ENCODE measurements at places on chromosomes 7 and 10. TPM values are rescaled to one million over a fixed set of nuclear protein-coding genes. Genes with fewer than 3 reads are reported as not detected.
A peak's percentile ranks its signal among the peaks of the same experiment; 100 is the strongest.

CTNNA3 gene
- total RNA-seq = not detected

MKI67 gene
- 272 TPM for total RNA-seq

C10orf67 gene
- not detected for total RNA-seq

TRIM50 gene
- total RNA-seq = not detected

EIF5AL1 gene
- total RNA-seq = 1.2 TPM

ING3 gene
- total RNA-seq = 22.2 TPM

ANXA8L1 gene
- 1.2 TPM for total RNA-seq

BMPER gene
- not detected for total RNA-seq

AASS gene
- 0.81 TPM for total RNA-seq

IFIT1B gene
- 0.15 TPM for total RNA-seq

C10orf62 gene
- not detected for total RNA-seq

NRBF2 gene
- 26.8 TPM for total RNA-seq

GRCh38 chr7:129947049-129947448 lies 5.7 kb downstream of the UBE2H start:
- DNase-seq = no peak
- peaks cover 22% of the 10 kb centered on the region for H3K36me3 ChIP-seq
- H3K27me3 ChIP-seq = no peaks in the 10 kb centered on the region

DNA sequence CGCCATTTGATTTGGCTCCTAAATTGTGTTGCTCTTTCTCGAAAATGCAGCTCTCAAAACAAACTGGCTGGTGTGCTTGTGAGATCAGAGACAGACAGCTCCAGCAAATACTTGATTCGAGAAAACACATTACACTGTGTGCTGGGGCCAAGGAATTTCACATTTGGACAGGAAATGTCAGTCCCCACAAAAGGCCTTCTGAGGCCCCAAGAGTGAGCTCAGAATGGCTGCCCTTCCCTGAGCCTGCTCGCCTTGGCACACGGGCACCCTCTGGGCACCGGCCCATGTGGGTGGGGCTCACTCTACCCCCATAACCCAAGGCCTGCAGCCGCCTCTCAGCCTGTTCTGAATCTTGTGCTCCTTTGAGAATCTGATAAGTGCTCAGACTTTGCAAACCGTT lies 13.9 kb upstream of the HSPA12A start:
- no peak overlapping the region for H3K27ac ChIP-seq
- no peak for DNase-seq
- no peaks in the 10 kb centered on the region for H3K36me3 ChIP-seq
- peaks cover 6% of the 10 kb centered on the region for H3K27me3 ChIP-seq

DNA sequence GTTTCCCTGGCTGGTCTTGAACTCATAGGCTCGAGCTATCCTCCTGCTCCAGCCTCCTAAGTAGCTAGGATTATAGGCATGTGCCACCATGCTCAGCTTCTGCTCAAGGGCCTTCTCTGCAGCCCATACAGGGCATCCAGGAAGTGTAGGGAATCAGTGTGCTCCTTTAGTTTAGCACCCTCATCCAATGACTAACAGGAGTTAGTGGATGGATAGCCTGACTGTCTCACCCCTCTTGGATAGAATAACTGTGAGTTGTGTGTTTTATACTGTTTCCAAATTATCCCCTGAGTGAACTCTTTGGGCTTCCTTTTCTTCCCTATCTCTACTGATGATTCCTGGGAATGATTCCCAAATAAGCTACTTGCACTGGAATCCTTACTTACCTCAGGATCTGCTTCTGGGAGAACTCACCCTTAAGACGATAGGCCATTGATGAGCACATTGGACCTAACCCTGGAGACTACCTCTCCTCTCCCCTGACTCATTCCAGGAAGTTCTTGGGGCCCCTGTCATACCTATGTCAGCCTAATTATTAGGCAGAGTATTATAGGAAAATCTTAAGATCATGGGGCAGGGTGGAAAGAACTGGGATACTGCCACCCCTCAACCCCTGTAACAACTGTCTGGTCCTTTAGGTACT lies 18.5 kb downstream of the STRIP2 start:
- peaks cover 70% of the 10 kb centered on the region for H3K36me3 ChIP-seq
- no peak for DNase-seq
- no peak overlapping the region for H3K27ac ChIP-seq
- H3K4me1 ChIP-seq = no peaks in the 10 kb centered on the region
- H3K4me3 ChIP-seq = no peak overlapping the region

GRCh38 chr7:151078233-151079040 lies 2.2 kb downstream of the FASTK start:
- peak overlapping the region; percentile 88 for H3K4me3 ChIP-seq
- no peaks in the 10 kb centered on the region for H3K27me3 ChIP-seq

DNA sequence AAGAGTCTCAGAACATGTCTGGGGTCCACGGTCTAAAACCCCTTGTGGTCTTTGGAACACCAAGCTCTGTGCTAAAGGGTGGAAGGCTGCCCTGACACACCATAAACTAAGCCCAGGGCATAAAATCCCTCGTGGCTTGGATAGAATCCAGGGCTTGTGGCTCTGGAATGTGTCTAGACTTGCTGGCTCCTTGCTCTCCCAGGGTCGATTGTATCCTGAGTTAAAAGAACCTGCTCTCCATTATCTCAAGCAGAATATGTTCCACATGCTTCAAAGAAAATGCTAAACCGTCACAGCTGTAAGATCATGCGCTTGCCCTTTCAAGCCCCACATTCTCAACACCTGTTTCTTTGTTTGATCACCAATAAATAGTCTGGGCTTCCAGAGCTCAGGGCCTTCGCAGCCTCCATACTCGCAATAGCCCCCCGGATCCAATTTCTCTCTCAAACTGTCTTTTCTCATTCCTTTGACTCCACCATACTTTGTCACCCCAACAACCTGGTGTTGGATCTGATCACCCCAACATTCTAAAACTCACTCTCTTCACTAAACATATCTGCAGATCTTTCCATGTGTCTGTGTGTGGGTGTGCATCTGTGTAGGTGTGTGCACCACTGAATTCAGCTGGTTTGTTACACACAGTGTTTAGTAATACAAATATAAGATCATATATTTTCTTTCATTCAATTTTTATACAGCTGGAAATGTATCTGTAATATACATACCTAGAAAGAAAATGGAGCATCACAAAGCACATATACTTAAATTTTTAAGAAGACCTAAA lies 238.5 kb downstream of the ZMYND11 start:
- H3K4me3 ChIP-seq = no peak overlapping the region
- no peaks in the 10 kb centered on the region for H3K4me1 ChIP-seq
- no peaks in the 10 kb centered on the region for H3K27me3 ChIP-seq
- no peak for DNase-seq

- no peaks in the 10 kb centered on the region for H3K27me3 ChIP-seq
- peak; percentile 52 for DNase-seq
- H3K36me3 ChIP-seq = peaks cover 4% of the 10 kb centered on the region
- H3K4me1 ChIP-seq = peaks cover 42% of the 10 kb centered on the region
- H3K4me3 ChIP-seq = peak overlapping the region; percentile 73
- peak overlapping the region; percentile 74 for H3K27ac ChIP-seq
These were observed 934 bp downstream of the PRTFDC1 start for GRCh38 chr10:24951201-24952142.

GRCh38 chr10:122852261-122852660 lies 6.6 kb upstream of the CUZD1 start:
- no peak overlapping the region for H3K4me3 ChIP-seq
- no peak for DNase-seq
- H3K27me3 ChIP-seq = no peaks in the 10 kb centered on the region
- H3K4me1 ChIP-seq = peaks cover 34% of the 10 kb centered on the region
- H3K27ac ChIP-seq = no peak overlapping the region
- peaks cover 45% of the 10 kb centered on the region for H3K36me3 ChIP-seq

DNA sequence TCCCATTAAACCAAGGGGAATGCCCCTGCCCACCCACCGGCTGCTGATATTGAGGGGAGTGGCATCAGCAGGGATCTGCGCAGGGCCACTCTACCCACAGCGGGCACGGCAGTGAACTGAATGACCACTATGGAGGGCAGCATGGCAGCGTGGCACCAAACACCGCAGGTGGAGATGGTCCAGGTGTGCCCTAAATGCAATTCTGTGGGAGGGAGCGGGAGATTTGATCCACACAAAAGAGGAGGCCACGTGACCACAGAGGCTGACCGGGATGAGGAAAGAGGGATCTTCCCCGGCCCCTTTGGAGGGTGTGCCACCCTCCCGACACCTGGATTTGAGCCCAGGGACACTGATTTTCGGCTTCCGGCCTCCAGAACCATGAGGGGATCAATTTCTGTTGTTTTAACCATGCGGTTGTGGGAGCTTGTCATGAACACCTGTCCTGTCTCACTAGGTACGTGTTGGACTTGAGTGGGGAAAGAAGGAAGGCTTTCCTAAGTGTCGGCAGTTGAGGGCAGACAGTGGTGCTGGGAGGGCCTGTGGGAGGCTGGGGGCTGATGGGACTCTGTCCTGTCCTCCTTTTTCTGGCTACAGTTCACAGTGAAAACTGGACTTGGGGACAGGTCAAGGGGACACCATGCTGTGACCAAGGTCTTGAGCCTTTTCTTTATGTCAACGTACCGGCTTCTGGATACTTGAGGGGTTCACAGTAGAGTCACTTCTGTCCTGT lies 66.1 kb downstream of the CFAP46 start:
- no peaks in the 10 kb centered on the region for H3K4me1 ChIP-seq
- no peak for DNase-seq
- no peaks in the 10 kb centered on the region for H3K36me3 ChIP-seq
- H3K27me3 ChIP-seq = peaks cover 5% of the 10 kb centered on the region
- no peak overlapping the region for H3K4me3 ChIP-seq

DNA sequence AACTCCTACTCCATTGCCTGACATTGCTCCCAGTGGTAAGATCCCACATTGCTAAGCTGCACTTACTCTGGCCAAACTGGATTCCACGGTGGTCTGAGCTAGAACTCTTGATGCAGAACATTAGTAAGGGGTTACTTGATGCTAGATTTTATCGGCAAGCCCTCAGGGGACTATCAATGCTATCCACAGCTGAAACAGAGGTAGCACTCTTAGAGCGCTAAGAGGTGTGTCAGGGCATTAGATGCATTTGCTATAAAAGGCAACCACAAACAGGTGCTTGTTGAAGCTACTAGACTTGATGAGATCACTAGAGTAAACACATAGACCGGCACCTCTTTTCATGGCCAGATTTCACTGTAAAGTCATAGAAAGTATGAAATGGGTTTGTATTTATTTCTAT lies 116.3 kb downstream of the MDFIC start:
- peaks cover 3% of the 10 kb centered on the region for H3K36me3 ChIP-seq
- H3K4me3 ChIP-seq = no peak overlapping the region
- DNase-seq = no peak
- H3K27ac ChIP-seq = no peak overlapping the region
- H3K27me3 ChIP-seq = no peaks in the 10 kb centered on the region

DNA sequence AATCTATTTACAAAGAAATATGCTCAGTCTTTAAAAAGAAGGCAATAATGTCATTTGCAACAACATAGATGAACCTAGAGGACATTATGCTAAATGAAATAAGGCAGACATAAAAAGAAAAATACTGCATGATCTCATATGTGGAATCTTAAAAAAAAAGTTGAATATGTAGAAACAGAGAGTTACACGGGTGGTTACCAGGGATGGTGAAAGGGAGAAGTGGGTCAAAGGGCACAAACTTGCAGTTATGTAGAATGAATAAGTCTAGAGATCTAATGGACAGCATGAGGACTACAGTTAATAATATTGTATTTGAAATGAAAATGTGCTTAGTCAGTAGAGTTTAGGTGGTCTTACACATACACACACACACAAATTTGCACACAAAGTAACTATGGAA lies 88.2 kb upstream of the CCDC71L start:
- H3K27ac ChIP-seq = no peak overlapping the region
- DNase-seq = no peak
- H3K27me3 ChIP-seq = peaks cover 4% of the 10 kb centered on the region
- peaks cover 10% of the 10 kb centered on the region for H3K4me1 ChIP-seq

DNA sequence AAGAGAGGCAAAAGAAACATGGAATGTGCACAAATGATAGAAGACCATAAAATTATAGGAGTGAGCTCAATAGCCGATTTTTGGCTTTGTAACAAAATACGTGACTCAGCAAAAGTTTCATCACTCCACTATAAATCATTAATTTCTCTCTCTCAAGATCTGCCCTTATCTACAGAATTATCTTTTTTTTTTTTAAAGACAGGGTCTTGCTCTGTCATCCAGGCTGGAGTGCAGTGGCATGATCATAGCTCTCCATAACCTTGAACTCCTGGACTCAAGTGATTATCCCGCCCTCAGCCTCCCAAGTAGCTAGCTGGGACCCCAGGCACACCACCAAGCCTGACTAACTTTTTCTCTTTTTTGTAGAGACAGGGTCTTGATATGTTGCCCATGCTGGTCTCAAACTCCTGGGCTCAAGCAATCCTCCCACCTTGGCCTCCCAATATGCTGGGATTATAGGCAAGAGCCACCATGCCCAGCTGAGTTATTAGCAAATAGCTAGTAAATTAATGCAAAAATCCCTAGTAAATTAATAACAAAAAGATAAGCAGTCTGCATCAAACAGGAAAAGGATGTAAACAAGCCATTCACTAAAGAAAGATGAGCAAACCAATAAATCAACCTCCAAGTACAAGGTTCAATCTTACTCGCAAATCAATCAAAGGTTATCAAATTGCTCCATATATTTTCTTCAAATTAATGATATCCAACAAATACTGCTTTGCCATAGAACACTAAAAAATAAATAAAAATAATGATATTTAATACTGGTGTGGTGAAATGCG lies 450.7 kb downstream of the PARD3 start:
- H3K4me1 ChIP-seq = no peaks in the 10 kb centered on the region
- H3K27me3 ChIP-seq = no peaks in the 10 kb centered on the region
- no peak overlapping the region for H3K27ac ChIP-seq
- H3K36me3 ChIP-seq = no peaks in the 10 kb centered on the region
- DNase-seq = no peak
- no peak overlapping the region for H3K4me3 ChIP-seq

DNA sequence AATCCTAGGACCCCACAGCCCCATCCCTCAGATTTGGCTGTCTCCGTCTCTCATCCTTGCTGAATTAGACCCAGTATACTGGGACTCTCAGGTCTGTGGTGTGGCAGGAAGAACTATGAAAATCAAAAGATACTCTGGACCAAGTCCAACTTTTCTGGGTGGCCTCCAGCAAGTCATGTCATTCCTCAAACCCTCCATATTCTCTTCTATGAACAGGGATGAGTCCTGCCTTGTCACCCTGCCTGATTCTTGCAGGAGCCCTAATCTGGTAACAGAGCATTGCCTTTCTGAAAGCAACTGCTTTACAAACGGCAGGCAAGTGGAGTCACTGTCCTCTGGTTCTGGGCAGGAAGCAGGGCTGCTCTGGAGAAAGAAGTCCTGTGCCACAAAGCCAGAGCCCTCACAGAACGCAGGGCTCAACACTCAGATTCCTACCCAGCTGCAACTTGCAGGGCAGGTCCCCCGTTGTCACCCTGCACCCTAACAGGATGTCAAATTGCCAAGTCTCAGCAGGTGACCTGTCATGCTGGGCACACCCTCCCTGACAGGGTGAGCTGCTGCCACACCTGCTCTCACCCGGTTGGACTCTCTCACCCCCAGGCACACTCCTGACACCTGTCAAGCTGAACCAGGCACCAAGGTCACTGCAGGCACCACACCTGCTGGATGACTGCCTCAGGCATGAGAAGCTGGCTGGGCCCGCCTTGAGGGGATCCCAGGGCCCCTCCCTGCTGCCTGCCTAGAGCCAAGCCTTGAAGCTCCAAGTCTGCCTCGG lies 227.7 kb downstream of the KCNMA1 start:
- DNase-seq = no peak
- H3K4me3 ChIP-seq = no peak overlapping the region
- H3K36me3 ChIP-seq = no peaks in the 10 kb centered on the region
- H3K27me3 ChIP-seq = no peaks in the 10 kb centered on the region

- H3K4me3 ChIP-seq = no peak overlapping the region
- H3K4me1 ChIP-seq = peaks cover 2% of the 10 kb centered on the region
- H3K27ac ChIP-seq = no peak overlapping the region
- no peak for DNase-seq
These were observed 853.5 kb downstream of the GATA3 start for GRCh38 chr10:8908013-8908412.

All from activated CD4-positive, alpha-beta memory T cell treated with anti-CD3 and anti-CD28 coated beads, Interleukin-2, amount 10 ng/mL, durations not matched to agents 7 days and 5 days (primary cell).